ENCODE measurements at places on chromosomes 1 and 21.

DNA sequence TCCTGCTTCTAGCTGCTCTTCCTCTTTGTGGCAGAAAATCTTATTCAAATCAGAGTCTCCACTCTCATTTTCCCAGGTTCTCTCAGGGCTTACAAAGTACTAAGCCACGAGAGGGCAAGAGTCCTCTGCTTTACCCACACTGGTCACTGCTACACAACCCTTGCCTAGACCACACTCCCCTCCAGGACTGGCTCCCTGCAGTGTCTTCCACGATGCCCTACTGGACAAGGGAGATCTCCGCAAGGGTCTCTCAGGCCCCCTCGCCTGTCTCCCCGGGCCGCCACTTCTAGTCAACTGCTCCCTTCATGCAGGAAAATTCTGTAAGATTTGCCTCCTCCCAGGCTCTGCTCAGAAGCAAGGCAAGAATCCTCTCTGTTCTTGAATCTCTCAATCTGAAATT is 319.6 kb downstream of the RRAGC start:
- DNase-seq = no peak

DNA sequence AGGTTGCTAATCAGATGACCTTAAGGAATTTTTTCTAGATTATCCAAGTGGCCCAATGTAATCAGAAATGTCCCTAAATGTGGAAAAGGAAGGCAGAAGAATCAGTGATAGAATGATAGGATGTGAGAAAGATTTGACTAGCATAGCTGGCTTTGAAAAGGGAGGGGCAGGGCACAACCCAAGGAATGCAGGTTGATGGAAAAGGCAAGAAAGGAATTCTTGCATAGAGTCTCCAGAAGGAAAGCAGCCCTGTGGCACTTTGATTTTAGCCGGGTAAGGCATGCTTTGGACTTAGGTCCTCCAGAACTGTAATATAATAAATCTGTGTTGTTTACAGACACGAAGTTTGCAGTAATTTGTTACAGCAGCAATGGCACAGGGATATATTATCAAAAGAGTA is 375.7 kb upstream of the B3GALT2 start:
- DNase-seq = no peak

- no peak for DNase-seq
These were observed 33.5 kb downstream of the DMAP1 start for GRCh38 chr1:44246806-44247205.

GRCh38 chr21:34836103-34836932 is 167.5 kb downstream of the CLIC6 start:
- no peak for DNase-seq

GRCh38 chr1:87151500-87152421 is 176.9 kb upstream of the LMO4 start:
- peak; percentile 93 for DNase-seq

DNA sequence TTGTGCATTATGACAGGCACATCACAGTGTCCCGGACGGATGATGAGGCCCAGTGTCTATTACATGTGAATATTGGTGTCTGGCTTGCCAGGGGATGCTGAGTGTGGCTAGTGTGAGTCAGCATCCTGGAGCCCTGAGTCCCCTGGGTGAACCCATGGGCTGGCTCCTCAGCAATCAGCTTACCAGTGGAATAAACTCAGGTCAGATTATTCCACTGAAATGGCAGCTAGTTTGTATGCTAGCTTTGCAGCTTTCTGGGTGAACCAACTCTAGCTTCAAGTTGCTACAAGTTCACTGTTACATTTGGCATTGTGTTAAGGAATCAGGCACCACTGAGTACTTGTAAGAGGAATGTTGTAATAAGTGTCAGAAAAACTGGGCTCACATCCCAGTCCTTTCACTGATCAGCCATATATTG is 23.9 kb upstream of the RPTN start:
- DNase-seq = no peak

GRCh38 chr1:76269155-76269554 is 194.6 kb downstream of the ST6GALNAC3 start:
- DNase-seq = peak; percentile 10

GRCh38 chr1:15640667-15641066 is 23.4 kb downstream of the DDI2 start:
- no peak for DNase-seq

DNA sequence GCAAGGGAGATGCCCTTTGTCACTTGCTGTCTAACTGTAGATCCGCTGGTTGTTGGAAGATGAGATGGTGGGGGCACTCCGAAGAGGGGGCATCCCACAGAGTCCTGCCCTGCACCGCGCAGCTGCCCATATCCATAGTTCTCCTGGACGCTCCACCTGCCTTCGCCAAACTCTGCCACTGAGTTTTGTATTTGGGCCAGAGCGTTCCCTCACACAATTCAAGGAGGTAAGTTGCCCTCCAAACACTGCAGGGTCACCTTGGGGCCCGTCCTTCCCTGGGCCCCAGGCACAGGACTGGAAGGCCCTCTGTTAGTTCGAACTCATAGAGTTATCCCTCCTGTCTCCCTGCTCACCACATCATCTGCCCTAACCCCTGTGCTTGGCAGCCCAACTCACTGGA is 22.1 kb downstream of the HYI start:
- DNase-seq = no peak

DNA sequence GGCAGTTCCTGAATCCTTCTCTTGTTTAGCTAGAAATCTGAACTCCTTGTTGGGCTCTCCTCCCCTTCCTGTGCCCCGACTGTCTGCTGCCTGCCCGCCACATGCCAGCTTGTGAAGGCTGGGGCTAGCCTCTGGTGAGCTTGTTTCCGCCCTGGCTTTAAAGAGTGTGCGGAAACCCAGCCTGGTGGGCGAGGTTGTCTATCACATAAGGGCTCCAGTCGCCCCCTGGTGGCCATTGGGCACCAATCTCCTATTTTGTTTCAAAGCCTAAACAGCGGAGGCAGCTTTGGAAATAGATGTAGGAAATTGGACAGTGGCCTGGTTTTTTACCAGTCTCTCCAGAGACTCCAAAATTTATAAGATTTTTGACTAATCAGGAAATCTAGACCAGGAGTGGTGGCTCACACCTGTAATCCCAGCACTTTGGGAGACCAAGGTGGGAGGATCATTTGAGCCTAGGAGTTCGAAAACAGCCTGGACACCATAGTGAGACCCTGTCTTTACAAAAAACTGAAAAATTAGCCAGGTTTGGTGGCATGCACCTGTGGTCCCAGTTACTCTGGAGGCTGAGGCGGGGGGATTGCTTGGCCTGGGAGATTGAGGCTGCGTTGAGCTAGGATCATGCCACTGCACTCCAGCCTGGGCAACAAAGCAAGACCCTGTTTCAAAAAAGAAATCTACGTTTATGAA is 9.8 kb downstream of the ATP8B2 start:
- DNase-seq = peak; percentile 96
